Astrocyte of the hippocampus (primary cell): ENCODE measurements at places on chromosomes 4 and X.

GRCh38 chr4:53520116-53520515 is 71.2 kb downstream of the LNX1 start:
- no peak for DNase-seq

DNA sequence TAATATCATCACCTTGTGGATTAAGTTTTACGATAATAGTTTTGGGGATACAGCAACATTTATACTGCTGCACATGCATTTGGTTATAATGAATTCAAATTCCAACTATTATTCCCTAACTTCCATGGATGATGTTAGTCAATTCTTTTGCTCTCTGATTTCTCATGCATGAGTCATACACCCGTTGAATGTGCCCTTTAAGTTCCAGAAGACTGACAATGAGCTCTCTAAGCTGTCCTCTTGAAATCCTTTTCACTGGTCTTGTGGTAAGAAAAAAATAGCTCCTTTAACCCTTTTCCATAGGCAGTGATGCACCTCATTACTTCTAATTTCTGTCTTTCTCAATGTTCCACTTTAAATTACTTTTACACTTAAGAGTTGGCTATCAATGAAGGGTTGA is 1095.2 kb upstream of the POU3F4 start:
- DNase-seq = peak; percentile 20

GRCh38 chr4:119204916-119205315 is 7.6 kb upstream of the USP53 start:
- no peak for DNase-seq

- DNase-seq = peak; percentile 82
Observed at GRCh38 chr4:121252224-121252806, 88.2 kb upstream of the TNIP3 start.

- DNase-seq = peak; percentile 5
Observed at GRCh38 chr4:47612116-47613023, 127.3 kb downstream of the ATP10D start.

- no peak for DNase-seq
Observed at GRCh38 chr4:127558489-127559407, 74.0 kb upstream of the INTU start.

DNA sequence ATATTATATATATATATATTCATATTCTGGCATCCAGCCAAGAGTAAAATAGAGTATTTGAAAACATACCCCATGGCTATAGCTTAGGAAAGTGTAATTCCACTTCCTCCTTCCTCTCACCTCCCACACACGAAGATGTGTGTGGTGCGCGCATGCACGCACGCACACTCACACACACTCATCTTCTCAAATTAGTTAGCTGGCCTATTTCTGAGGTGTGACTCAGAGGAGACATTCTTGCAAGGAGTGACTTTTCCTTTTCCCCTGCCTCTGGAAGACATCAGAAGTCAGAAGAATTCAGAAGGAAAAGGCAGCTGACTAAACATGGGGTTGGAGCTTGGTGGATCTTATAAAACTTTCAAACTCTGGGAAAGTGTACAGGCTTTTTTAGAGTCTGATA is 8.8 kb downstream of the ENPEP start:
- peak; percentile 79 for DNase-seq

GRCh38 chr4:87241336-87241735 is 20.9 kb upstream of the KLHL8 start:
- DNase-seq = no peak

GRCh38 chr4:98748609-98749008 is 90.2 kb upstream of the TSPAN5 start:
- no peak for DNase-seq

- DNase-seq = peak; percentile 72
Observed at GRCh38 chr4:40909363-40909876, 159.7 kb downstream of the NSUN7 start.

DNA sequence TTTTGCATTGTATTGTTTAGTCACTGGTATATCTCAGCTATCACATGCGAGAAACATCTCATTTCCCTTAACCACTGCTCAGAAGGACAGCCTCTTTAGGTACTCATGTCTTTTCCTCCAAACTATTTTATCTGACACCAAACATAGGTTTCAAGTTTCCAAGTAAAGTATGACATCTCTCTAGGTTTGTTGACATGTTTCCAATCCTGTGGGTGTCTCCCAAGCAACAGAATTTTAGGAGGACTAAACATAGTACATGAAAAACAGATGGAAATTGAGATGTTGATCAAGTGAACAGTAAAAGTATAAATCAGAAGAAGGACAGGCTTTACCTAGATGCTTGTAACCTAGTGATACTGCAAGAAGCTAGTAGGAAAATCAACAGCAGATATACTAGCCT is 371.4 kb downstream of the DTHD1 start:
- DNase-seq = no peak

- DNase-seq = peak; percentile 74
Observed at GRCh38 chr4:107283587-107284559, 247.8 kb upstream of the DKK2 start.

DNA sequence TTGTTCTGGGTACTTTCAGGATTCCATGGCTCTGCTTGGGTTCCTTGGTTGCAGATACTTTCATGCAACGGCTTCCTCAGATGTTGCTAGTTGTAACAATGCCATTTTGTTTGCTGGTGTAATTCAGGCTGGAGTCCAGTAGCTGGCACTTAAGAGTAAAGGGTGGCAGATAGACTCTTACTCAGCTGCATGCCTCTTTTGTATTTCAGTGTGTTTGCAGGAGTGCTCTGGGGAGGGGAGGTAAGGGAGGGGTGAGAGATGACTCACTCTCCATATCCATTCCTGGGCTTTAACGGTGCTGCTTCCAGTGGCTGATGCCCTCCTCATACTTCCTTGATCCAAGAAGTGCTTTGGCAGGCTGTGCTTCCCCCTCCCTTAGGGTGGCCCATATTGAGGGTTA is 155.2 kb downstream of the ZNF330 start:
- DNase-seq = peak; percentile 93

DNA sequence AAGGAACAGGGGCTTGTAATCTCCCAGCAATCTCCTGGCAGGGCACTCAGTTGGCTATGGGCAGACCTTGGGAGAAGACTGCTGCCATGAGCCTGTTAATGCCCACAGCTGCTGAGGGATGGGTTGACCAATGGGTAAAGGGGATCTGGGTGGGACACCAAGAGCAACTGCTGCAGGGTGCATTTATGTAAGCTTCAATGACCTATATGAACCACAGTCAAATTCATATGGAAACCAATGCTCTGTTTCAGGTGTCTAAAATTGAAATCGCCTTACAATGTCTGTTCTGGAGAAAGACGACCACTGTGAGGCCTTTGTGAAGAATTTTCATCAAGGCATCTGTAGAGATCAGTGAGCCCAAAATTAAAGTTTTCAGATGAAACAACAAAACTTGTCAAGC is 6.1 kb downstream of the EPGN start:
- DNase-seq = no peak

GRCh38 chr4:6761649-6762615 is 20.6 kb upstream of the KIAA0232 start:
- no peak for DNase-seq
